SHP77 treated with DMSO at 0.1 percent for 48 hours (cell line): ENCODE measurements at places on chromosomes 11 and 22.

DNA sequence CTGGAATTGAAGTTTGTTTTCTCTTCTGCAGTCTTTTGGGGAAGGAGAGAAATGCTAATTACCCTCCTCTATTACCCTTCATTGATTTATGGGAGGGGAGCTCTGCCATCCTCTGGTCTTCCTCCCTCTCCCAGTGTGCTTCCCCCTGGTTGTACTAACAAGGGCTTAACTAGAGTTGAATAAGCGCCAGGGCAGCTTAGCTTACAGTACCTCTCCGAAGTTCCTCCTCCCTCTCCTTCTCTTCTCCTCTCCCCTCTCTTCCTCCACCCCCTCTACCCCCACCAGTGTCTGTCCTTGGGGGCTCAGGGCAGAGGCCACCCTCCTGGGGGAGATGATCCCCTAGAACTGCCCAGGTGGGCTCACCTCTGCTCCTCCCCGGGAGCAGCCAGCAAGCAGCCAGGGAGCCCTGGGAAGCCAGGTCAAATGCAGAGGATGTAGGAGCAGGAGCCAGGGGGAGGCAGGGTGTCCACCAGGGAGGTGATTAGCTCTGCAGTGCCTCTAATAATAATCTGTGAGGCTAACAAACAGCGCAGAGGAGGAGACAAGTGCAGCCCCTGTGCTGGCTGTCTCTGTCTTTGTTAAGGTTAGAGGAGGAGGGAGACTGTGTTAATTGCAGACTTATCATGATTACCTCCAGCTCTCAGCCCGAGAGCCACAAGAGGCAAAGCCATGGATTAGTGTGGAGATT lies 191.6 kb upstream of the CADM1 start:
- no peak for DNase-seq

- no peak for DNase-seq
Measured at GRCh38 chr11:6057452-6057851, 26.9 kb upstream of the OR56A1 start.

DNA sequence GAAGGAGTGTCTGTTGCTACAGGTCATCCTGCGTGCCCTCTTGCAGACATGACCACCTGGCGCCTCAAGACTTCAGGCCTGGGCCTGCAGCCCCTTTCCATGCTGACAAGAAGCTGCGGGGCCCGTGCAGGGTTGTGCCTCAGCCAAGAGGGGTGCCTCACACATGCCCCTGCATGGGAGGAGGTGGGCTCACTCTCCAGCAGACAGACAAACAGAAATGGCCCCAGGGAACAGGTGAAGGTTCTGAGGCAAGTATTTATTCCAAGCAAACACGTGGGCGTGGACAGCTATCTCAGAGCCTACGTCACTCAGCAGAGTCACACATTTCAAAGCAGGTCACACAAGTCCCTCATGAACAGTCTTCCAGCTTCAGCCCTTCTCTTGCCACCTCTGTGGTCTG lies 5.9 kb upstream of the SYCE3 start:
- DNase-seq, result peak; percentile 31

GRCh38 chr22:45124176-45124847 lies 39.4 kb upstream of the NUP50 start:
- no peak for DNase-seq

DNA sequence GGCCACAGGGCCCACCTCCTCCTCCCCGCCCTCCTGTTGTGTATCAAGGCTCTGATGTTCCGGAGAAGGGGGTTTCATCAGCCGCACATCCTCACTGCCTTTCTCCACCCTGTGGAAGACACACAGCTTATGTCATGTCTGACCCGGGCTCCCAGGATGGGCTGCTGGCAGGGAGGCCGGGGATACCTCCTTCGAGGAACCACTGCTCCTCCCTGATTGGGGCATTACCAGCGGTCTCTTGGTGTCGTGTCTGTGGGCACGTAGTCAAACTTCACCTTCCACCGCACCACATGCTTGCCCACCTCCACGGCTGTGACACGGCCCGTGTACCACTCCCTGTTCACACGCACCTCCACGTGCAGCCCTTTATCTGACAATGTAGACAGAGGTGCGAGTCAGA lies 35.9 kb downstream of the MORC2 start:
- no peak for DNase-seq

DNA sequence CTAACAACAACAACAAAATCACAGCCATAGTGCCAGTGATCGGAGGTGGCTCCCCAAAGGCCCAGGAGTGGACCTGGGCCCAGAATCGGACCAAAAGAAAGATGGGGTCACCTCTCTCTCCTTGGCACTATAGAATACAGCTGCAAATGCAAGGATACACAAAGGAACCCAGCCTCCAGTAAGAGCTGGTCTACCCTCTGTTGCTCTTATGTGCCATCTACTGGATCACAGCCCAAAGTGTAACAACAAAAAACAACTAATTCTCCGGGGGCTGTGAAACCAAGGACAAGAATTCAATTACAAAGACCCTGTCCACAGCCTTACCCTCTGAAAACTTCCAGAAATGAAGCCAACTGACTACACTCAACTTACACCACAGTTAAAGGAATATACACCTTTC lies 21.6 kb downstream of the OR8G5 start:
- DNase-seq, result no peak

GRCh38 chr11:16603890-16604793 lies 134.3 kb upstream of the C11orf58 start:
- DNase-seq, result no peak

DNA sequence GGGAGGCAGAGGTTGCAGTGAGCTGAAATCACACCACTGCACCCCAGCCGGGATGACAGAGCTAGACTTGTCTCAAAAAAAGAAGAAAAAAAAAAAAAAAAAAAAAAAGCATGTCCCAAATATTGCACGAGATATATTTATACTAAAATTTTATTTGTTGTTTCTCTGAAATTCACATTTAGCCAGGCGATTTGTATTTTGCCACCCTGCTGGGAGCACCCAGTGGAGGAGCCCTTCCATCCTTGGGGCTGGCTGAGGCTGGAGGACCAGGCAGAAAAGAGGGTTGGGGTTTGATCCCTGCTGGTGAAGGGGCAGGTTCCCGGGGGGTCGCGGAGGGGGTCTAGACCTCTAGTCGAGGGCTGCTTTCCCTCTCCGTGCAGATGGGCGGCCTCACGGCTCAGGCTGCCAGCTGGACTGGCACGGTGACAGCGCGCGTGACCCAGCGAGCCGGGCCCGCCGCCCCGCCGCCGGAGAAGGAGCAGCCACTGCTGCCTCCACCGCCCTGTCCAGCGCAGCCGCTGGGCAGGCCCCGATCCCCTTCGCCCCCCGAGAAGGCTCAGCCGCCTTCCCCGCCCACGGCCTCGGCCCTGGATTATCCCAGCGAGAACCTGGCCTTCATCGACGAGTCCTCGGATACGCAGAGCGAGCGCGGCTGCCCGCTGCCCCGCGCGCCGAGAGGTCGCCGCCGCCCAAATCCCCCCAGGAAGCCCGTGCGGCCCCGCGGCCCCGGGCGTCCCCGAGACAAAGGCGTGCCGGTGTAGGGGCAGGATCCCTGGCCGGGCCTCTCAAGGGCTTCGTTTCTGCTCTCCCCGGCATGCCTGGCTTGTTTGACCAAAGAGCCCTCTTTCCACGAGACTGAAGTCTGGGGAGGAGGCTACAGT lies 952 bp upstream of the CATSPERZ start:
- DNase-seq, result no peak

GRCh38 chr11:56706486-56706885 lies 7.6 kb downstream of the OR9G1 start:
- DNase-seq, result no peak

DNA sequence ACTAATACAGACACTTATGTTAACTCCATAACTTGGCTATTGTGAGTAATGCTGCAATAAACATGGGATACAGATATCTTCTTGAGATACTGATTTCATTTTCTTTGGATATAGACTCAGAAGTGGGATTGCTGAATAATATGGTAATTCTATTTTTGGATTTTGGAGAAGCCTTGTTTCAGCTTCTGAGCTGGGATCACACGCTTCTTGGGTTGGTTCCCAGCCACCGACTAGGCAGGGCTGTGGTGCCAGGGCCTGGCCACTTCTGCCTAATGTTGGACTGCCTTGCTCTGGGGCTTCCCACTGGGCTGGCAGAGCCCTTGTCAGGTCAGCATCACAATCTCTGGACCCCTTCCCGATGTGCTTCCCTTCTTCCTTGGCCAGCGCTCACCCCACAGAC lies 14.0 kb upstream of the MCHR1 start:
- no peak for DNase-seq

DNA sequence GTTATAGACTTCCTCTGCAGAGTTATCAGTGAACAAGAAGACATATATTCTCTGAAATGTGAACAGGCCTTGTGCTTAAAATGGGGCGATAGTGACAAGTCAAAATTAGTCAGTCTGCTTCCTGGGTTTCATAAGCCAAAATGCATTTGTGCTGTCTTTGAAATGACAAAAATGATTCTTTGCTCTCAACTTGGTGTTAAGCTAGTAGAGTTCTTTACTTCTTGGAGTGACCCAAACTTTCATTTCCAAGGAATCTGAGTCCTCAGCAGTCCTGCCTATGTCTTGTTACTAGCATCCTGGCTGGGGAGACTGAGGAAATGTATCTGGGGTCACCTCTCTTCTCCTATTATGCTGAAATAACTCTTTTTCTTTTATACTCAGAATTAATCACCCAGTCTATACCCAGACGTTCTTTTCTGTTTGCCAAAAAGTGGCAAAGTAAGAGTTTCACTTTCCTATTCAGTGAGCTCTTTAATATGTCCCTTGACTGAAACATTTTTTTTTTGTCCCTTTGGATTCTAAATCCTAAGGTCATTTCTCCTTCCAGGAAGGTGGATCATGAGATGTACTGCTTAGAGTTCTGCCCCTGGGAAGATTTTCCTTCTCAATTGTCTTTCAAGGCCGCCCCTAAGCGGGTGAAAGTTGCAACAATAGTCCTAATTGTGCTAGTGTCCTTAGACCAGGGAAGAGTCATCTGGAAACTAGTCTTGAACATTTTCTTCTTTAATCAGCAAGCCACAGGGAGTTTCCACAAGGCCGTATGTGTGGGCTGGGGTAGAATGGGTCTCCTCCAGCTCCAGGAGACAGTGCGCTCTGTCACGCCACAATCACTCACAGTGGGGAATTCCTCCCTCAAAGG lies 53.0 kb upstream of the RDX start:
- DNase-seq, result no peak

DNA sequence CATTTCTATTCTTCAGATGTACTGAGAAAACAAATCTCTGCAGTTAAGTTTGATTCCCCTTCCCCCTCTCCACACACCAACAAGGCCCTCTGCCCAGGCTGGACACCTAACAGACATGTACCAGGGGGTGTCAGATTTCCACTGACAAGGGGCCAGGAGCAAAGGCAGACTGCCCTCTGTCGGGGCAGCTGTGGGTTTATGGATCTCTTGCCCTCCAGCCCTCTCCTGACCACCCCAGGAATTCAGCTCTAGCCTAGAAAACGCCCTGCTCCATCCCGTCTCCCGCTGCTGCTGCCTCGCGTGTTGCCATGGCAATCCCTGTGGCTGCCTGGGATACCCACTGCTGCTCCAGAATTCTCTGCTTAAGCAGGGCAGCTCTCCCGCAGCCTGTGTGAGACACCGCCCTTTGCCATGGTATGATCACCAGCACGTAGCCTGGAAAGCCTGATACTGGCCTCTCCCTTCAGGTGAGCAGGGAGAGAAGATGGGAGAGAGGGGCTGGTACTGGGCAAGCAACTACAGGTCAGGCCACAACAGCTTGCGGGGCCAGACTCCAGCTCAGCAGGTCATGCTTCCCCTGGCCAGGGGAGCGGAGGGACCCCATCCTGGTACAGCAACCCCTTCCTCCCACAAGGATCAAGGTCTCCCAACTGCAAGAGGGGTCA lies 41.6 kb downstream of the BUD13 start:
- no peak for DNase-seq

DNA sequence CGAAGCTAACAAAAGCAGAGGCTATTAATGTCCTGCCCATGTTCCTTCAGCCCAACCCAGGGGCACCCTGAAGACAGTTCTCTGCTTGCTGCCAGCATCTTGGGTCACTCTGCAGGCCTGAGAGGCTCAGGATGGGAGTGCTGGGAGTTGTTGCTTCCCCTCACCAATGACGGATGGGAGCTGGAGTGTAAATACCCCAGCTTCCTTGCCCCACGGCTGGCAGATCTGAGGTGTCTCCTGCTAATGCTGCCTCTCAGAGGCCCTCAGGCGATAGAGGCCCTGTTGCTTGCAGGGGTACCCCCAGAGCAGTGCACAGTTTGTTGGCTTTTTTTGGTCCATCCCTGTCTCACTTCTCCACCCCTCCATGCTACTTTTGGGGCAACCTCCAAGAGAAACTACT lies 32.9 kb downstream of the IFT27 start:
- DNase-seq, result no peak

- no peak for DNase-seq
Measured at GRCh38 chr11:61037441-61038093, 64.7 kb upstream of the CD5 start.

- no peak for DNase-seq
Measured at GRCh38 chr11:1447845-1448825, 38.4 kb downstream of the MOB2 start.

GRCh38 chr11:27471589-27472397 lies 797 bp downstream of the LGR4 start:
- DNase-seq, result no peak

DNA sequence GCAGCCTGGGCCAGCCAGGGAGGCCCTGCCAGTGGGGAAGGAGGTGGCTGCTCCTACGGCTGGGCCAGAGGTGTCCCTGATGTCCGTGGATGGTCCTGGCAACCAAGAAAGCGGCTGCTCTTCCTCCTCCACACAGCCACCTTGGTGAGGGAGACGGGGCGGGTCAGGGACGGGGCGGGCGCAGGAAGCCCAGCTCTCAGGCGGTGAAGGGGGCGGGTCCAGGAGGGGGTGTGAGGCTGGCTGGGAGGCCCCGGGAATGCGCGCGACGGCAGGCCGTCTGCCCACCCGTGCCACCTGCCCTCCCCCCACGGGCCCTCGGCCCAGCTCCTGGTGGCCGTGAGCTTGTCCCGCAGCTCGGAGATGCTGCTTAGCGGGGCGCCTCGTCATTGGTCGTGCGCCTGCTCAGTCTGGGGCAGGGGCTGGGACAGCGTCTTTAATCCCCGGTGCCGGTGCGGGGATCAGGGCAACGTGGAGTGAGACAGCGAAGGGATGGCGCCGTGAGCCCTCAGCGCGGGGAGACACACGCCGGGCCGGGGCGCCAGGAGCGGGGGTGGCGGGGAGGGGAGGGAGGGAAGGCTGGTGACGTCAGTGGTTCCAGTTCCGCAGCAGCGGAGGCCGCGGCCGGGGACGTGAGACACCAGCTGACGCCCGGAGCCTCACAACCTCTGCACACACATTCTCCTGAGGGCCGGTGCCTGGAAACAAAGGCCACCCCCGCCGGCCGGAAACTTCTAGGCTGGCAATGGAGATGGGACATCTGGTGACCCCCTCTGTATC lies 6.7 kb upstream of the BRSK2 start:
- DNase-seq, result peak; percentile 1

GRCh38 chr11:10066441-10066840 lies 227.6 kb downstream of the SBF2 start:
- no peak for DNase-seq
